ENCODE measurements at places on chromosomes 3 and 15.

GRCh38 chr3:132822266-132822665 lies 100.1 kb upstream of the NPHP3 start:
- DNase-seq, result no peak

- DNase-seq, result no peak
Measured at GRCh38 chr15:58830556-58830955, 59.5 kb downstream of the MINDY2 start.

- DNase-seq, result no peak
Measured at GRCh38 chr3:146395164-146395563, 74.2 kb downstream of the PLSCR2 start.

GRCh38 chr3:61667814-61668213 lies 106.4 kb downstream of the PTPRG start:
- DNase-seq, result no peak

DNA sequence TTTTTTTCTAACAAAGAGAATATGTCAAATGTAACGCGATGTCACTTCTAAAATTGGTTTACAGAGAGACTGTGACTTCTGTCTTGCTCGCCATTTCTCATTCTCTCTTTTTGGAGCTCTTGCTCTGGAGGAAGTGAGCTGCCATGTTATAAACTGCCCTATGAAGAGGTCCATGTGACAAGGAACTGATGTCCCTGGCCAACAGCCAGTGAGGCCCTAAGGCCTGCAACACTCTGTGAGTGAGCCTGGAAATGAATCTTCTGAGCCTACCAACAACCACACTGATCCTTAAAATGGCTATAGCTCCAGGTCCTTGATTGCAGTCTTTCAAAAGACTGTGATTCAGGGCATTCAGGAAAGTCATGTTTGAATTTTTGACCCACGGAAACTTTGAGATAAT lies 49.9 kb downstream of the NMD3 start:
- no peak for DNase-seq

DNA sequence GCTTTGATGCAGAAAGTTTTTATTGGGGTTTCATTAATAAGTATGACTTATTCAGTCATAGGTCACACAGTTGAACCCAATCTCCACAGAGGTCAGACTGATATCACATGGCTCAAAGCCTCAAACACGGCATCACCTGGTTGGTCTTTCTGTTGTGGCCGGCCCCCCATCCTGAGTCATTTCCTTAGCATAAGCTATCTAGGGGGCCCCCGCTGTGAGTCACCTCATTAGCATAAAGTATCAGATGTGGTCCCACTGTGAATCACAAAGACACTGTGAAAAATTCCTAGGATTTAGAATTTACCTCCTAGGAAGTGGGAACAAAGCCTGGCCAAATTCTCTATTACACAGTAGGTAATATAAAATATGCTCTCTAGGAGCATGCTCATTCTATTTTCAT lies 502.2 kb downstream of the PYDC2 start:
- no peak for DNase-seq

GRCh38 chr15:87038404-87038803 lies 958.7 kb downstream of the AGBL1 start:
- DNase-seq, result no peak

DNA sequence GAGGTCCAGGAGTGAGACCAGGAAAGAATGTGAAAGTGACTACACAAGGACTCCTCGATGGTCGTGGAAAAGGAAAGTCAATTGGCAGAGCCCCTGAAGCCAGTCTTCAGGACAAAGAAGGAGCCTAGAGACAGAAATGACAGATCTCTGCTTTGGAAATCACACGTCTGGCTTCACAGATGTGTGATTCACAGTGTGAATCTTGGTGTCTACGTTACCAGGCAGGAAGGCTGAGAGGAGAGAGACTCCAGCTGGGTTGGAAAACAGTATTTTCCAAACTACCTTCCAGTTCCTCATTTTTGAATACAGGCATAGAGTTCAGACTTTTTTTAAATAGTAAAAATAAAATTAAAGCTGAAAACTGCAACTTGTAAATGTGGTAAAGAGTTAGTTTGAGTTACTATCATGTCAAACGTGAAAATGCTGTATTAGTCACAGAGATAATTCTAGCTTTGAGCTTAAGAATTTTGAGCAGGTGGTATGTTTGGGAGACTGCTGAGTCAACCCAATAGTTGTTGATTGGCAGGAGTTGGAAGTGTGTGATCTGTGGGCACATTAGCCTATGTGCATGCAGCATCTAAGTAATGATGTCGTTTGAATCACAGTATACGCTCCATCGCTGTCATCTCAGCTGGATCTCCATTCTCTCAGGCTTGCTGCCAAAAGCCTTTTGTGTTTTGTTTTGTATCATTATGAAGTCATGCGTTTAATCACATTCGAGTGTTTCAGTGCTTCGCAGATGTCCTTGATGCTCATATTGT lies 6.0 kb downstream of the CCR2 start:
- DNase-seq, result no peak

DNA sequence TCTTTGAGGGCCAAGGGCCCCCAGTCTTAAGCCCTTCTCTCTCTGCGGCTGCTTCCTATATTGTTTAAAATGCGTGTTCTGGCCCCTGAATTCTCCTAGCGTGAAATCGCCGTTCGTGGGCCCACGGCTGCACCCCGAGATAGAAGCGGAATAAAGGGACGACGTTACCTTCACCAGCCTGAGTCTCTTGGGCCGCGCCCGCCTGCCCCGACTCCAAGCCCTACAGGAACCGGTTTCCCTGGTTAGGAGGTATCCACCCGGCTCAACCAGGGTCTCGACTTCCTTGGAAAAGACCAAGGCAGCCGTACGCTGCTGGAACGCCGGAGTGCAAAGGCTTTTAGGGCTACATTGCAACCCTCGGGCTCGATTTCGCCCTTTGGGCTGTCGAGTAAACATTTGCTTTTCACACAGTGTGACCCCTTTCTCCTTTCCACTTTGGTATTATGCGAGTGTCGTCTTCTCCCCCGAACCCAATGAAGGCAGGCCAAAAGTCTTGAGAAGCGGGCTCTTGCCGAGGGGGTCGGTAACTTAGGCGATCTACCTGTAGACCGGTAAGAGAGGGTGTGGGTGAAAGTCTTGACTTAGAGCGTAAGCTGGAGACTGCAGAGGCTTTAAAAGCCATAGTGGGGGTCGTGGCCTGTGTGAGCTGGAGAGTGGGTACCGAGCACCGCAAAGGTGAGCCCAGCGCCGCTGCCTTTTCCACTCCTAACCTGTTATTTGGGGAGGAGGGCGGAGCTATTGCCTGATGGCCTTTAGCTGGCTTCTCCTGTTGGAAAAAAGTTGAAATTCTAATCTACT lies 2.0 kb downstream of the TRIM71 start:
- DNase-seq, result no peak

GRCh38 chr15:38885001-38885400 lies 320.4 kb upstream of the RASGRP1 start:
- DNase-seq, result no peak

DNA sequence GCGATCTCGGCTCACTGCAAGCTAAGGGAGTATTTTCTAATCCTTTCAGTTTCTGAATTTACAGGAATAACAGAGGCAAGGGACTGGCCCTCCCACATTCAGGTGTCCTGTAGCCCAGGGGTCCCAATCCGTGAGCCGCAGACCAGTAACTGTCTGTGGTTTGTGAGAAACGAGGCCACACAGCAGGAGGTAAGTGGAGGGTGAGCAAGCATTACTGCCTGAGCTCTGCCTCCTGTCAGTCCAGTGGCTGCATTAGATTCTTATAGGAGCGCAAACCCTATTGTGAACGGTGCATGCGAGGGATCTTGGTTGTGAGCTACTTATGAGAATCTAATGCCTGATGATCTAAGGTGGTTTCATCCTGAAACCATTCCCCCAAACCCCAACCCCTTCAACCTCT lies 5.0 kb upstream of the IL17RC start:
- DNase-seq, result no peak

DNA sequence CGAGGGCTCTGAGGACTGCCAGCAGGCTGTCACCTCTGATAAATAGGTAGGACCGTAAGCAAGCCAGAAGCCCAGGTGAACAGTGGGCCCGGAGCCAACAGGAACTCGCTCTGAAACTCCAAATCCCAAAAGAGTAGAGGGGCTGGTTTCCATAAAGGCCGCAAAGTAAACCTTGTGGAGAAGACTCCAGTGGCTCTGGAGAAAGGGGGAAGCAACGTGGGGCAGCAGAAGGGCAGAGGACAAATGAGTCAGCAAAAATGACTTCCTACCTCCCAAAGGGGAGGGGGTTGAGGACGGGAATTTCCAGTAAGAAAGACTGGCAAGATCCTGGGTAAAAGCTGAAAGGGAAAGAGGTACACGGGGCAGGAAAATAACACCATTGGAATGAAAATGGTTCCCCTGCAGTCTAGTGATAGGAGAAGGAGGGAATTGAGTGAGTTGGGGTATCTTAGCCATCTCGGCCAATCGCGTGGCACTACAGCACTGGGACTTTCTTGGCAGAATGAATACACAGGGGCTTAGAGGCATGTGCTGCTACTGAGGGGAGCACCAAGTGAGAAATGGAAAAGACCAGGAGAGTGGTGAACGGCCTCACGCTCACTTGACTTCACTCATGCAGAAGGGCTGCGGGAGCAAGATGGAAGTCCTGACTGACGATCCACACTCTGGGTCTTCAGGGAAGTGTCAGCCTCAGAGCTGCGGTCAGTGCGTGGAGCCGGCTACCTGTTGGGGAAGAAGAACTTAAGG lies 33.2 kb downstream of the BMF start:
- no peak for DNase-seq

DNA sequence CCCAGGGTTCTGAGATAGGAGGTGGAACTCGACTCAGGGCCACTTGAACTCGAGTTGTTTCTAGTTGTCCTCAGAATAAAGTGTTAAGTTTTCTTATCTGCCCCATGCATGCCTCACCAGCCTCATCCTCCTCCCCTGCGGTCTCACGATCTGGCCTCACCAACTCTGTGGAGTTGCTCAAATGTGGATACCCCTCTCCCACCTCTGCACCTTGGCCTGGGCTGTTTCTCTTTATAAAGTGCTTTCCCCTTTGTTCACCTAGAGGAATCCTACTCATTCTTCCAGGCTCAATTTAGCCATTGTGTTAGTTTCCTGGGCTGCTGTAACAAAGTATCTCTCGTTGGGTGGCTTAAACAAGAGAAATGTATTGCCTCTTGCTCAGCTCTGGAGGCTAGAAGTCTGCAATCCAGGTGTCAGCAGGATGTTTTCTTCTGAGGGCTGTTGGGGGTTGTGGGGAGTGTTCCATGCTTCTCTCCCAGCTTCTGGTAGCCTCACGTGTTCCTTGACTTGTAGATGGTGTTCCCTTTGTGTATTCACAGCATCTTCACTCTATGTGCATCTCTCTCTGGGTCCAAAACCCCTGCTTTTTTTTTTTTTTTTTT lies 100.7 kb downstream of the MEX3B start:
- no peak for DNase-seq

- no peak for DNase-seq
Measured at GRCh38 chr3:39812537-39812936, 3.1 kb downstream of the MYRIP start.

DNA sequence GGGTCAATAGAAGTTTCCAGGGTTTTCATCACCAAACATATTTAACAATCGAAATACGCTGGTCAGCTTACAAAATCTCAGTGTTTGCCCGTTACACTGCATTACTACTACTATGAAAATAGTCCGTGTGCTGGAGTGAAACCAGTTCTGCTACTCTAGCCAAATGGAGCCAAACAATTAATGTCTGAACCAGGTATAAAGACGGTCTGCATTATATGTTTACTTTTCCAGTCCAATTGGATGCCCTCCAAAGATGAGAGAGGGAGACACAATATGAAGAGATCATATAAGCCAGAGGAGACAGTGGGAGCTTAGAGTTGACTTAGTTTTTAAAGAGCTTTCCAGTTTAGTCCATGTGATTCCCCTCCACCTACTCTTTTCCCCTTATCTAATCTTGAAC lies 6.3 kb upstream of the DUT start:
- no peak for DNase-seq

- DNase-seq, result no peak
Measured at GRCh38 chr15:36866896-36867295, 233.5 kb downstream of the MEIS2 start.

- DNase-seq, result no peak
Measured at GRCh38 chr3:52277972-52278509, 408 bp downstream of the WDR82 start.

DNA sequence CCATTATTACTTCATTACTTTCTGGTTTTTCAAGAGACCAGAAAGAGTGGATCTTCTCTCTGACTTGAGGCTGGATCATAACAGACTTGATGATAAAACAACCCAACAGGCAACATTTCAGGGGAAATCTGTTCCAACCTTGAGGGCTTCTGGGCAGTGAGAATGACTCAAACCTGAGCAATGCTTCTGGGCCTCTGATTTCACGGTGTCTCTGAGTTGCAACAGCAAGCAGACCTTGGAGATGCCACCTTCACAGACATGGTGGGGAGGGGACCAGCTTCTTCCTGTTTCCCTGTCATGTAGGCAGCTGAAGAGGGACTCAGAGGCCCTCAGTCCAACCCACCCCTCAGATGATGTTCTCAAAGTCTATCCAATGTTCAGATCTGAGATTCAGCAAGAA lies 104.0 kb downstream of the ABHD5 start:
- DNase-seq, result no peak

DNA sequence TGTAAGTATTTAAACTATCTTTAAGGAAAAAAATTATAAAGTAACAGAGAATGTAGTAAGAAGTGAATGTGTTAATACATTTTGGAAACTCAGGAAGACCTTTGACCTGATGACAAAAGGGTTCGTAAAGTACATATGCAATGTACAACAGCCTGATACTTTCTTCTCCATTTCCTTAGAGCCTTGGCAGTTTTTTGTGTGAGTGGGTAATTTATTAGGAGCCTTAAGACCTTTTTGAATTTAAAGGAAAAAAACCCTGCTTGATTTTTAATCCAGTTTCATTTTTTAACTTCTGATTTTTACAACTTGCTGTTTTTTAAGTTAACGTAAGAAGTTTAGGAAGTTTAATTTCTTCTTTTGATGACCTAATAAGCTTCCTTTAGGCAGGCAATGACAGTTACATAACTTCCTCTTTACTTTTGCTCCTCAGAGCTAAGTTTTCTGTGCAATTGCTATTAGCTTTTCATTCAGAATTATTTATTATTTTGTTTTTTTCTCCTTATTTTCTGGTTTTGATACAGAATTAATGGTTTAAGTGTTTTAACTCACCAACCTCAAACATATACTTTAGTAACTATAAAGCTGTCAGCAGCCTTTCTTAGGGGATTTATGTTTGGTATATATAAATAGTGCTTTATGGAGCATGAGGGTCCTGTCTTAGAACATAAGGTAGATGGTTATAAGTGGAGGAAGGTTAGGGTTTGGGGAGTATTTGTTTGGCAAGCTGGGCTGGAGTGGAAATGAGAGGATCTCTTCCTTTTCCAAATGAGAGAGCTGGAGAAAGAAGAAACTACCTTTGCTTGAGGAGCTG lies 35.2 kb downstream of the ARMC8 start:
- no peak for DNase-seq

DNA sequence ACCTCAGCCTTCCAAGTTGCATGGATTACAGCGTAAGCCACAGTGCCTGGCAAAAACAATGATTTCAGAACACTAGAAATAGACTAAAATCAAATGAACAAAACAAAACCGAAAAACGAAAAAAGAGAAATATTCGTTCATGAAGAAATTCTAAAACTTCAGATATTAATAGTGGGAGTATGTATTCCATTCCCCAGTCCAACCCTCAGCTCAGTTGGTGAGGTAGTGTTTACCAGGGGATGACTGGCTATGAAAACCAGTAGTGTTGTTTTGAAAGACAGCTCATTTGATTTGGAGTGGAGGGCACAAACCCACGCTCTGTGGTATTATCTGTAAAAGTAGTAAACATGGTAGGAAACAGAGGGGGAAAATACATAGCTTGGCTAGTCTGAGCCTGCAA lies 6.8 kb upstream of the SNRK start:
- no peak for DNase-seq

- peak; percentile 64 for DNase-seq
Measured at GRCh38 chr3:120497336-120497735, 46.5 kb upstream of the FSTL1 start.
